ENCODE measurements at places on chromosomes 16 and 17.

GRCh38 chr17:14762736-14763479 is 462.0 kb downstream of the HS3ST3B1 start:
- no peak for DNase-seq

- no peak for DNase-seq
Measured at GRCh38 chr17:76500747-76501017, 541 bp downstream of the RHBDF2 start.

GRCh38 chr16:88378401-88378800 is 4.4 kb upstream of the ZNF469 start:
- DNase-seq: no peak

GRCh38 chr17:1873418-1873817 is 43.6 kb downstream of the RPA1 start:
- DNase-seq: no peak

- DNase-seq: no peak
Measured at GRCh38 chr16:24876231-24876630, 30.5 kb downstream of the SLC5A11 start.

DNA sequence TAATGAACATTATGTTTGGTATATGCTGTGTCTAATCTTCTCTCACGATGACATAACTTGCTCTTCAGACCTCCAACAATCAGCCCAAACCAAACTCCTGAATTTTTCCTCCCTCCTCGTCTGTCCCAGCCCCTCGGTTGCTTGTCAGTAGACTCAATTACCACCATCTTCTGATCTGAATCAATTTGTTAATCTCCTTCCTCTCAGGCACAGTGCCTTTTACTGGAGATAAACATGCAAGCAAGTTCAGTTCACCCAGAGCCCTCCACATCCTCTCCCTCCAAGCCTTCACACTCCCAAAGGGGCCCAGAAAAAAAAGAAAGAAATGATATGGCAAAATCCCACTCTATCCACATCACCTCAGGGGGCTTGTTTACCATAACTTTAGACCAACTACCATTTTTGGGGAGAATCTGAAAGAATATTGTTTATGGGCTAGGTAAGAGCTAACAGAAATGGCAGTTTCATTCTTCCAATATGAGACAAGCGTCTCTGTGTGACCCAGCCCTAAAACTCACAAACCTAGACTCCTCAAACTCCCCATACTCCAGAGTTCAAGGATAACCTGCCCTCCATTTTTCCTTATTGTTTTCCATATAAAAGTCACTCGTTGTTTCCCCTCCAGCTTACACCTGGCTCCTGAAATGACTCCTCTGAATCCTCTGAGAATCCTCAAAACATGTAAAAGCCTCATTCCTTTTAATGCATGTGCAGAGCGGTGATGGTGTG is 1.5 kb downstream of the TEX2 start:
- DNase-seq: no peak

GRCh38 chr16:86511317-86512161 is 1.2 kb downstream of the FOXF1 start:
- no peak for DNase-seq

GRCh38 chr16:55325080-55325447 is 1.1 kb downstream of the IRX6 start:
- DNase-seq: no peak

DNA sequence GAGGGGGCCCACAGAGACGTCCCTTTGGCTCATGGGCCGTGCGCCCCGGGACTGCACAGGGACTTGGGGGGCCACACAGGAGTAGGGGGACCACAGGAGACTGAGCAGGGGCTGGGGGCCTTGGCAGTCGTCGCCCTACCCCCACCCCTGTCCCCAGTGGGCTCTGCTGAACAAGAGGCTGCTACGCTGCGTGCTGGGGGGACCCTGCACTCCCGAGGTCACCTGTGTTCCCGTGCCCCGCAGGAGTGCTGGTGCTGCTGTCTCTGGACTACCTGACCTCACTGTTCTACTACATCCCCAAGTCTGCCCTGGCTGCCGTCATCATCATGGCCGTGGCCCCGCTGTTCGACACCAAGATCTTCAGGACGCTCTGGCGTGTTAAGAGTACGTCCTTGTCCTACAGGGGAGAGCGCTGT is 14.4 kb upstream of the RNF213 start:
- DNase-seq: no peak

DNA sequence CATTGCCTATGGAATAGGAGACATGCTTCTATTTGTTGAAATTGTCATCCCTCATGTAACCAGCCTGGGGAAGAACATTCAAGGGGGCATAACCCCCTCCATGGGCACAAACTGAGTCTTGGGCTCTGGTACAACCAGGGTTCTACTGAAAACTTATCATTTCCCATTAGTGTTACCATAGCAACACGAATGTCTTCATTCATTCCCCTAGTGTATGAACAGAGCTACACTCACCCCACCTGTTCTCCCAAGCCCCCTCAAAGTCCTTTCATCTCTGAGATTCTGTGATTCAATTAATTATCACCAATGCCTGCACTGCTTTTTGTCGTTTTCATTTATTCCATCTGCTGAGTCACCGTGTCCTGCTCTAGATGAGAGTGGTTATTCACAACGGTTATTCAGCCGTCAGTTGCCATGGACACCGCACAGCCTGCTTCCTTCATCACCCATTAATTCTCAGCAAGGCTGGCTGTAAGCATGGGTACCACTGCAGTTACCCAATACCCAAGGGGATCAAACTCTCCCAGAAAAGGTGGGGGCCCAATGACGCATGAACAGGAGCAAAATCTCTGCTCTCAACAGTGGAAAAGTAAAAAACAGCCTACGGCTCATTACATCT is 1.6 kb upstream of the GAST start:
- no peak for DNase-seq

DNA sequence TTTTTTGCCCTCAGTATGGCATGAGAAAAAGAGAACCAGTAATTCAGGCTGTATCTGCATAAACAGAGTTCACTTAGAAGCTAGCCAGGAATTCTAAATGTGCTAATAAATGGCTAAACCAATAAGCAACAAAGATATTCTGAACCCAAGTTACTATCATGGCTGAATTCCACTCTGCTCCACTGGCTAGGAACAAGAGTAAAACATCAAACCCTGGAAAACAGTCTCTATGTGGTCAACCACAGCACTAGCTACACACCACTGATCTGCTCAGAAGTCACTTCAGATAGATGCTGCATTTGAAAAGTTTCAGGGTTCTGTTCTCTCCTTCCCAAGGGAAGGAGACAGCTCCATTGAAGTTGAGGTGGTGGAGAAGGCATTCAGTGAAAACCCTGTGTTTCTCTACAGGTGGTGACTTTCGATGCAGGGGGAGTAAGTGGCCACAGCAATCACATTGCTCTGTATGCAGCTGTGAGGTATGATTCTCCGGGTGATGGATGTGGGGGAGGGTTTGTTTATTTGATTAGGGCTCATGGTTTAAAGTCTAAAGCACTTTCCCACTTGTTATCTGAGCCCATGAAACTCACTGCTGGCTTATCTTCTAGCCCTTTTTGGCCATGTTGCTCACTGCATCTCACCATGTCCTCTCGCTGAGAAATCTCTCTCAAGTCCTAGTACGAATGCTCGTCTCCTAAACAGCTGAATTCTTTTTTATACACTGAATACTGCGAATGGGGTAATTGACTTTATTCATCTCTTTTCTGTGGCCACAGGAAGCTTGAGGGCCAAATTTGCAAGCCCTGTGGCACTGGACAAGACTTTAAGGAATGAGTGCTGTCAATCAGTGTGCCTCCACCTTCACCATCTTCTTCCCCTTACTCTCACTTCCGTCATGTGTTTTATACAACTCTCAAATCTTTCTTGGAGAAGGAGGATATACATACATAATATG is 39.9 kb downstream of the CENPV start:
- no peak for DNase-seq

GRCh38 chr17:17845046-17845775 is 8.4 kb upstream of the SREBF1 start:
- DNase-seq: no peak

DNA sequence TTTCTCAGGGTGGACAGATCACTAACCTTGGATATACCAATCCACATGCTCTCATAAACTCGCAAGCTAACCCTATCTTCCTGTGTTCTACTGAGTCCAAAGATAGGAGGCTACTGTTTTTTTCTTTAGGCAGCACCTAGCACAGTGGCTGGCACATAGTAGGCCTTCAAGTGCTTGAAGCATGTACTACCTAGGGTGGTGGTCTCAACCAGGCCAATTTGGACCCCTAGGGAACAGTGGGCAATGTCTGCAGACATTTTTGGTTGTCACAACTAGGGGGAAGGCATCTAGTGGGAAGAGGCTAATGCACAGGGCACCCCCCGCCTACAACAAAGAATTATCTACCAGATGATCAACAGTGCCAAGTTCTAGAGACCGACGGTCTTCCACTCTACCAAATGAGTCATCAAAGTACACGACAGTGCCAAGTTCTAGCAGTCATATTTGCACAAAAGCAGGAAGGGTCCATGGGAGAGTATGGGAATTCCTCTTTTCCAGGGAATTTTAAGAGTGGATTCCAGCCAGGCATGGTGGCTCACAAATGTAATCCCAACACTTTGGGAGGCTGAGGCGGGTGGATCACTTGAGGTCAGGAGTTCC is 390.3 kb downstream of the SLC39A11 start:
- DNase-seq: no peak

All from CD4-positive, alpha-beta T cell (primary cell).